Progenitor cell of endocrine pancreas (in vitro differentiated cells): ENCODE measurements at places on chromosomes 1 and 21. TPM values are rescaled to one million over a fixed set of nuclear protein-coding genes. Genes with fewer than 3 reads are reported as not detected.
A peak's percentile ranks its signal among the peaks of the same experiment; 100 is the strongest.

- no peak overlapping the region for H3K4me3 ChIP-seq
- no peak for DNase-seq
- H3K36me3 ChIP-seq, result no peaks in the 10 kb centered on the region
- no peak overlapping the region for H3K27ac ChIP-seq
- peaks cover 18% of the 10 kb centered on the region for H3K4me1 ChIP-seq
Observed at GRCh38 chr1:186849271-186849671, 20.5 kb downstream of the PLA2G4A start.

DNA sequence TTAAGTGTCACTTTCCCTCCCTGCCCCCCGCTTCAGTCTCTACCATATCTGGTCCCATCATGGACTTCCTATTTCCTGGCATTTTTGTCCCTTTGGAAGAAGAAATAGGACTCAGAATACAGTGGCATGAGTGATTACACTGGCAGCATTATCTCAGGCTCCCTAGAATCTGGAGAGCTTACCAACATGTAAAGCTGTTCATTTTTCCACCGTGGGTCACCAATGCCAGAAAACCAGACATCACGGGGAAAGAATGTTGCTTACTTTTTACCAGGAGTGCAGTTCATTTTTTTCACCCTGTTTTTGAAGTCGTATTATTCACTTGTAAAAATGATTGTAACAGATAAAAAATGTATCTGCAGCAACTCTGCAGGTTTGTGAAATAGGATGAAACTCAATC is 44.8 kb downstream of the BACH1 start:
- peaks cover 26% of the 10 kb centered on the region for H3K4me1 ChIP-seq
- H3K27me3 ChIP-seq, result no peaks in the 10 kb centered on the region
- no peak overlapping the region for H3K27ac ChIP-seq

DNA sequence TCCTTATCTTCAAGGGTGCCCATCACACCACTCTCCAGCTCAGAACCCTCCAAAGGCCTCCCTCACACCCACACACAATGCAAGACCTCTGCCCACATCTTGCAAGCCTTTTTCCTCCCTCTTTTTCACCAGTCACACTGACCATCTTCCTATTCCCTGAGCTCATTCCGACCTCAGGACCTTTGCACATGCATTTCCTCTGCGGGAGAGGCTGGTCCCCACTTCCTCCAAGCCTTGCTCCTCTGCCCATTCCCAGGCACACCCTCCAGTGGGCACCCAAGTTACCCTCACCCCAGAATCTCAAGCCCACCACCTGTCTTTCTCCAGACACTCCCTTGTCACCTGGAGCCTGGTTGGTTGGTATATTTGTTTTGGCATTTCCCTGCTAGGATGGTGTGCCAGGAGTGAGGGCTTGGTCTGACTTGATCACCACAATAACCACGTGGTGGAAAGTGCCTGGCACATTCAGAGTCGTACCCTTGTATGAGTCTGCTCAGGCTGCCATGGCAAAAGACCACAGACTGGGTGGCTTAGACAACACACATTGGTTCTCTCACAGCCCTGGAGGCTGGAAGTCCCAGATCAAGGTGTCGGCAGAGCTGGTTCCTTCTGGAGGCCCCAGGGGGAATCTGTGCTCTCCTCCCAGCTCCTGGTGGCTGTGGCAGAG is 13.2 kb downstream of the MX2 start:
- peaks cover 26% of the 10 kb centered on the region for H3K27me3 ChIP-seq
- H3K27ac ChIP-seq, result no peak overlapping the region
- DNase-seq, result no peak
- H3K36me3 ChIP-seq, result no peaks in the 10 kb centered on the region
- no peaks in the 10 kb centered on the region for H3K4me1 ChIP-seq

GRCh38 chr1:11143907-11144306 is 44.2 kb upstream of the EXOSC10 start:
- no peak overlapping the region for H3K27ac ChIP-seq
- peaks cover 8% of the 10 kb centered on the region for H3K36me3 ChIP-seq
- no peaks in the 10 kb centered on the region for H3K27me3 ChIP-seq
- no peak overlapping the region for H3K4me3 ChIP-seq
- no peaks in the 10 kb centered on the region for H3K4me1 ChIP-seq

DNA sequence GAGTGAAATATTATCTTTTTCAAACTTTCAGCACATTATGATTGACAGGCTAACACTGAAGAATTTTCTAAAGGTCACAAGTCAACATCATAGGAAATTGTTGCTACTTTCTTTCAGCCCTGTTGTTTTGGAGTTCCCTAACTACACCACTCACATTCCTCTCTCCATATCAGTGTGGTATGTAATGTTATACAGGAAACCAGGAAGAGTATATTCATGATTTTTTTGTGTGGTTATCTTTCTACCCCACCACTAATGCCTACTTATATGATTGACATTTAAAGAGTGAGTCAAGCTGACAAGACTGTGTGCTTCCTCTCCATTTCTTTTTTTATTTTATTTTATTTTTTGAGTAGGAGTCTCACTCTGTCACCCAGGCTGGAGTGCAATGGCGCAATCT is 47.8 kb upstream of the PRDM2 start:
- no peak for DNase-seq
- H3K4me3 ChIP-seq, result no peak overlapping the region
- H3K4me1 ChIP-seq, result no peaks in the 10 kb centered on the region
- H3K36me3 ChIP-seq, result no peaks in the 10 kb centered on the region
- H3K27ac ChIP-seq, result no peak overlapping the region

DNA sequence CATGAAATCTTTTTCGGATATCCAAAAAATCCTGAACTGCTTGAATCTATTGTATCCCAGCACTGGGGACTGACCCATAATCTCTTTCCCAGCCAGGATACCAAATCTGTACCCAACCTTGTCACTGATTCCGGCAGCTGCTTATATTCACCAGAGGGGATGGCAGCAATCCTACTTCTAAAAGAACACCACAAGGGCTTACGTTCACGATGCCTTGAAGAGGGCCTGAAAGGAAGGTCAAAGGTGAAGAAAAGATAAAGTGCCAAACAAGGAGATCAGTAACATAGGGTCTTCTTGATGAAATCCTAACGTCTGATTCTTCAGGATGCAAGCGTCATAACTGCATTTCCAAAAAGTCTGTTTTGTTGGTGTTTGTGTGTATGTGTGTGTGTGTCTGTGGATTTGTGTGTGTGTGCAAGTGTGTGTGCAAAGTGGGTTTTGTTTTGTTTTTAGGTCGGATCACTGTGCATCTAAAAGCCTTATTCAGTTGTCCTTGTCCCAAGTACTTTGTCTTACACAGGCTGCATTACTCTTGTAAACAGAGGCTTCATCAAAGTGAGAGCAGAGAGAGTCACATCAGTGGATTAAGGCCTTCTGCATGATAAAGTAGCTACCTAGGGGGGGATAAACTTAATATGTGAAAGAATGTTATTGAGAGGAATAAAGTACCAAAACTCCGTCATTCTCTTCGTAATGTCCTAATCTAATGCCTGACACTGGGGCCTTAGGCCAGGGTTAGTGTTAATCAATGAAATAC is 179.3 kb downstream of the BARHL2 start:
- H3K4me1 ChIP-seq, result peaks cover 6% of the 10 kb centered on the region
- H3K27ac ChIP-seq, result no peak overlapping the region
- H3K4me3 ChIP-seq, result no peak overlapping the region
- peaks cover 13% of the 10 kb centered on the region for H3K27me3 ChIP-seq
- no peak for DNase-seq
- H3K36me3 ChIP-seq, result no peaks in the 10 kb centered on the region

DNA sequence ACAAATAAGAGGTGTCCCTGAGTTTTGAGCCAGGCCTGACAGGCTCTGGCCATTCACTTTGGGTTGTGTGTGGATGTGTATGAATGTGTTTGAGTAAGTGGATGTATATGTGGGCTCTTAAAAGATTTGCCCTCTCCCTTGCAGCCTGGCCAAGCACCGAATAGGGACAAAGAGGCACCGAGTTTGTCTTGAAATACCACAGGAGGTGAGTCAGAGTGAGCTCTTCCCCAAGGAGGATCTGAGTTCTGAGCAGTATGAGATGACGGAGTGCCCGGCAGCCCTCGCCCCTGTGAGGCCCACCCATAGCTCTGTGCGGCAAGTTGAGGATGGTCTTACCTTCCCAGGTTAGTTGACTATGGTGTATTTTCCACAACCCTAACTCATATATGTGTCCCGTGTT is 19.0 kb downstream of the KDM4A start:
- DNase-seq, result no peak
- peak overlapping the region; percentile 76 for H3K27ac ChIP-seq
- H3K4me3 ChIP-seq, result no peak overlapping the region
- H3K36me3 ChIP-seq, result peaks cover 55% of the 10 kb centered on the region

DNA sequence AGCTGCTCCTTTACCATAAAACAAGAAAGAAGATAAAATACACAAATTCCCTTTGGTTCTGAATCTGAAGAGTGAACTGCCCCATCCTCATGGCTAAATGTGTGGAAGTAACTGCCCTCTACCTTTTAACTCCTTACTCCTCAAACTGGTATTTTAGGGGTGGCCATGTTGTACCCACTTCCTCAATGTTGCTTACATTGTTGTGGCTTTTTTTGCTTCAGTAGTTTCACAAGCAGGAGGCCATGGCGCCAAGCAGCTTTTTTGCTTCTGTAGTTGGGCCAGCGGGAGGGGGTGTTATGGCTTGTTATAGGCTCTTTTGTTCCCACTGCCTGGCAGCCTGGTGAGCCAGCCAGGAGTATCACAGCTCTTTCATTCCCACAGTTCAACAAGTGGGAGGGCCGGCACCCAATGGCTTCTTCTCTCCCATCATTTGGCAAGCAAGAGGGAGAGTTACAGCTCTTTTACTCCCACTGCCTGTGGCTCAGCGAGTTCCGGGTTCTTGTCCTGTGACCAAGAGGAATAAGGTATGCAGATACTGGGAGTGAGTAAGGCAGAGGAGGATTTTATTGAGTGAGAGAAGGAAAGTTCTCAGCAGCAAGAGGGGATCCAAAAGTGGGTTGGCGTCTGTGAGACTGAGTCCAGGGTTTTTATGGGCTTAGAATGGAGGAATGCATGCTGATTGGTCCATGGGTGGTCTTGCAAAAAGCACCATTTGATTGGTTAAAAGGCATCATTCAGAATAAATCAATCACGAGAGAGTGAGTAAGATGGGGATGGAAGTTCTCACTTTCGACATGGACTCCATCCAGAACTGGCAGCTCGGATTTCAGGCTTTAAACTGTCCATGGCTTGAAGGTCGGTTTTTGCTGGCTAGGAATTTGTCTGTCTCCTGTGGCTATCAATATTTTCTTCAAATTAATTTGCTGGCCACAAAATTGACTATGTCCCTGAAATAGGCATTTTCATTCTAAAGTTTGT is 429.6 kb downstream of the HLX start:
- DNase-seq, result no peak
- H3K4me3 ChIP-seq, result no peak overlapping the region
- peaks cover 3% of the 10 kb centered on the region for H3K27me3 ChIP-seq
- peaks cover 2% of the 10 kb centered on the region for H3K4me1 ChIP-seq
- no peak overlapping the region for H3K27ac ChIP-seq

DNA sequence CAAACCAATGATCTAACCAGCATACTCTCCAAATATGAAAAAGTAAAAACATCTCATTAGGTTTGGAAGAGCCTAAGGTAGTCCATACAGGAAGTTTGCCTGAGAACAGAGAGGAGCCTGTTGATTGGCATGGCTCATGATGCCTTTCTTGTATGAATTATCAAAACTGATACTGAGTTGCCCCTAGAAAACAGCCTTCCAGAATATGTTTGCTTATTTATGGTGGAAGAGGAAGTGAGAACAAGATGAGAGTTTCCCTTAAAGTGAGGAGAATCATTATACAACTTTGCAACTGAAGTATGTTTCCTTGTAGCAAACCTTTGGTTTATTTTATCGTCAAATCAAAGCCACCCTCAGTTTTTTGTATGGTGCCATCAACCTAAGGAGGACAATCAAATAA is 23.8 kb upstream of the KIAA1614 start:
- H3K4me3 ChIP-seq, result no peak overlapping the region
- H3K27me3 ChIP-seq, result no peaks in the 10 kb centered on the region
- no peaks in the 10 kb centered on the region for H3K4me1 ChIP-seq
- peaks cover 5% of the 10 kb centered on the region for H3K36me3 ChIP-seq
- no peak for DNase-seq
- H3K27ac ChIP-seq, result no peak overlapping the region

DNA sequence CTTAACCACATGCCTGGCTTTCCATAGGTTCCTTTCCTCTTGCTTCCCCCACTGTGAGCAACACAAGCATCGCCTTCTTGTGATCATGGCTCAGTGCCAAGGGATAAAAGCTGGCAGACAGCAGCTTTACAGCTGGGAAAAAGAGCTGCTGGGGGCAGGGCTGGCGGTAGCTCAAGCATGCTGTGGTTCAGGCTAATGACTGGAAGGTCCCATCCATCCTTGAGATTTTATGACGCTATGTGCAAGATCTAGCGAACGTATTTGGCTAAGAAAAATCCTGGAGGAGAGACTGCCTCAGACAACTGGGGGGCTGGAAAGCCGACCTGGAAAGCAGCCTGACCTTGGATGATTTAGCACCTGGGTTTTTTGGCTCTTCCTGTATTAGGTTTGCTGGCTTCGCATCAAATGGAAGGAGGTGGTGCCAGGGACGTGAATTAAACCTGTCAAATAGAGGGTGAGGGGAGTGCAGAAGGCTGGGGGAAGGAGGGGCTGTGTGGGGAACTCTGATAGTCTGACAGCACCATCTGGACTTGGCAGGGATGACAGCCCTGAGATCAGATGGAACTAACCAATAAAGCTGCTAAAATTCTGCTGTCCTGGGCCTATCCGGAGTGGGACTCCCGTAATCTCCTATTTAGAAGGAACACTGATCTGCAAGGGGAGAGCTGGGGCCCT is 34.8 kb downstream of the ZMYND12 start:
- peaks cover 5% of the 10 kb centered on the region for H3K27me3 ChIP-seq
- no peaks in the 10 kb centered on the region for H3K36me3 ChIP-seq
- peaks cover 1% of the 10 kb centered on the region for H3K4me1 ChIP-seq

GRCh38 chr21:42291751-42292562 is 23.3 kb downstream of the TFF3 start:
- no peak overlapping the region for H3K4me3 ChIP-seq
- H3K27me3 ChIP-seq, result peaks cover 20% of the 10 kb centered on the region
- H3K27ac ChIP-seq, result no peak overlapping the region
- H3K36me3 ChIP-seq, result peaks cover 3% of the 10 kb centered on the region
- DNase-seq, result no peak

DNA sequence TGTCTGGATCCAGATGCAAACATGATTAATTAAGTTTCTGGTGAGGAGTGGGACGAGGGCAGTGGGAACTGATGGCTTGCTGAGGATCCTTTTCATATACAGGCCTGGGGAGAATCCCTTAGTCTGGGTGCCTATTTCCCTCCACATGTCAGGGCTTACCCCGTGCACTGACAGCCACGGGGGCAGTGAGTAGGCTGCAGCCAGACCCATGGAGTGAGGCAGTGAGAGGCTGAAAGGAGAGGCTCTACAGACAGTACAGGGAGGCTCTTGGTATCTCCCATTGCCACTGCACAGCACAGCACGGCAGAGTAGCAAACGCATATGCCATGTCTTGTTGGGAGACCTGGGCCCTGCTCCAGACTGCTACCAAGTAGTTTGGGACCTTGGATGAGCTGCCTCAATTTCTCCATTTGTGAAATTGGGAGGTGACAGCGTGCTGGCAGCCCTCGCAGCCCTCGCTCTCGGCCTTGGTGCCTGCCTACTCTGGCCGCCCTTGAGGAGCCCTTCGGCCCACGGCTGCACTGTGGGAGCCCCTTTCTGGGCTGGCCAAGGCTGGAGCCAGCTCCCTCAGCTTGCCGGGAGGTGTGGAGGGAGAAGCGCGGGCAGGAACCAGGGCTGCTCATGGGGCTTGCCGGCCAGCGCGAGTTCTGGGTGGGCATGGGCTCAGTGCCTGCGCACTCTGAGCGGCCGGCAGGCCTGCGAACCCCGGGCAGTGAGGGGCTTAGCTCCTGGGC is 35.3 kb upstream of the HAO2 start:
- no peak overlapping the region for H3K4me3 ChIP-seq
- H3K36me3 ChIP-seq, result no peaks in the 10 kb centered on the region
- no peak for DNase-seq
- H3K27ac ChIP-seq, result no peak overlapping the region

Gene DNAJC16
- 34.9 and 37.7 TPM in 2 replicates for total RNA-seq

Gene ACP6
- 24.7 and 25.9 TPM in 2 replicates for total RNA-seq

Gene MX1
- total RNA-seq, result 2.1 and 2.6 TPM in 2 replicates

Gene PTAFR
- total RNA-seq, result 0.19 and 0.27 TPM in 2 replicates
